ENCODE measurements at places on chromosomes 7 and 10. TPM values are rescaled to one million over a fixed set of nuclear protein-coding genes. Genes with fewer than 3 reads are reported as not detected.

Gene STX1A
- 80.9 TPM for total RNA-seq

Gene PNLIPRP2
- total RNA-seq: 0.72 TPM

Gene HTRA1
- 32.8 TPM for total RNA-seq

DNA sequence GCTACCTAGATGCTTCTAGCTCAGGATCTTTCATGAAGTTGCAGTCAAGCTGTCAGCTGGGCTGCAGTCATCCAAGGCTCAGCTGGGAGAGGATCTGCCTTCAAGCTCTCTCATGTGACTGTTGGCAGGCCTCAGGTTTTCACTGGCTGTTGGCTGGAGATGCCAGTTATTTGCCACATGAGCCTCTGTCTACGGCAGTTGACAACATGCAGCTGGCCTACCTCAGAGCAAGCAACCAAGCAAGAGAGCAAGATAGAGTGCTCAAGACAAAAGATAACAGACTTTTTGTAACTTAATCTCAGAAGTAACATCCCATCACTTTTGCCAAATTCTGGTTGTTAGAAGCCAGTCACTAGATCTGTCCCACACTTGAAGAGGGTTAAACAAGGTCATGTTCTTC is 125.8 kb downstream of the TPST1 start:
- DNase-seq: no peak

Data from Panc1 (cell line).